Activated T-cell treated with anti-CD3 and anti-CD28 coated beads, Interleukin-2, amount 50 U/mL, for 48 hours (primary cell): ENCODE measurements at places on chromosomes 7 and 10.

- DNase-seq, result no peak
Measured at GRCh38 chr10:104923501-104923900, 282.4 kb downstream of the SORCS3 start.

- peak; percentile 17 for DNase-seq
Measured at GRCh38 chr10:94183666-94184264, 179.0 kb downstream of the NOC3L start.

- no peak for DNase-seq
Measured at GRCh38 chr10:1509011-1509530, 228.3 kb downstream of the ADARB2 start.

DNA sequence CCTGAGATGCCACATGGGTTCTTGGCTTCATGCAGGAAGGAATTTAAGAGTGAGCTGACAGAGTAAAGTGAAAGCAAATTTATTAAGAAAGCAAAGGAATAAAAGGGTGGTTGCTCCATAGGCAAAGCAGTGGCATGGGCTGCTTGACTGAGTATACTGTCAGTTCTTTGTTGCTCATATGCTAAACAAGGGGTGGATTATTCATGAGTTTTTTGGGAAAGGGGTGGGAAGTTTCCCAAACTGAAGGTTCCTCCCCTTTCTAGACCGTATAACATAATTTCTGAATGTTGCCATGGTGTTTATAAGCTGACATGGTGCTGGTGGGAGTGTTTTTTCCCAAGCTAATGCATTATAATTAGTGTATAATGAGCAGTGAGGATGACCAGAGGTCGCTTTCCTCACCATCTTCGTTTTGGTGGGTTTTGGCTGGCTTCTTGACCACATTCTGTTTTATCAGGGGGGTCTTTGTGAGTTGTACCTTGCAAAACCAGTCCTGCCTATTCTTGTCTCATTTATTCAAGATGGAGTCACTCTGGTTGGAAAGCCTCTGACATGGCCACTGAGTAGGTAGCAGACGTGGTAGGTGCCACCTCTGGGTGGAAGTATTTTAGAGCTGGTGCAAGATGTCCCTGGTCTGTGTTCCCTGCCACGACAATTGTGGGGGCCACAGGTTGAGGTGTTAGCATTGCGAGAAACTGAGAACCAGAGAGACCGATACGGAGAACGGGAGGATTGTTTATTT lies 107.5 kb upstream of the SDK1 start:
- DNase-seq, result no peak

- DNase-seq, result no peak
Measured at GRCh38 chr10:83612746-83613145, 526.6 kb upstream of the GHITM start.

GRCh38 chr7:83410989-83411591 lies 237.8 kb downstream of the SEMA3E start:
- DNase-seq, result no peak

DNA sequence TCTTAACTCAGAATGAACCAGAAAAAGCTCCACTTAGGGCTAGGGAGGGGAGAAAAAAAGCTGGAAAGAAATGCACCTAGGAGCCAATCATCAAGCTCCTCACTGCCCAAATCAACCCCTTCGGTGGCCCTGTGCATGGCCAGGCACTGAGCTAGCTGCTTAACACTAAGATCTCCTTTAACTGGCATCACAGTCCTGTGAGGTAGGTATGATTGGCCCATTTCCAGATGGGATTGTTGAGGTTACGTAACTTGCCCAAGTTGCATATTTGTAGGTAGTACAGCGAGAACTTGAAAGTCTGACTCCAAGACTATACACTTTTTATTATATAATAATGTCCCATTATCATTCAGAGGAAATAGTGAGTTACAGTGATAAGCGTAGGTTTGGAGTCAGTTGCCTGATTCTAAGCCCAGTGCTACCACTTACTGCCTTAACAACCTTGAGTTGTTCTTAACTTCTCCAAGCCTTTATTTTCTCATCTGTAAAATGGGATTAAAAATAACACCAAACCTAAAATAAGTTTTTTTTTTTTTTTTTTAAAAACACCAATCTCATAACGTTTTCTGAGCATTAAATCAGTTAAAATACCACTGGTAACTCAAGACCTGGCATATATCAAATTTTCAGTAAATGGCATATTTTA lies 37.2 kb upstream of the ACSL5 start:
- no peak for DNase-seq

DNA sequence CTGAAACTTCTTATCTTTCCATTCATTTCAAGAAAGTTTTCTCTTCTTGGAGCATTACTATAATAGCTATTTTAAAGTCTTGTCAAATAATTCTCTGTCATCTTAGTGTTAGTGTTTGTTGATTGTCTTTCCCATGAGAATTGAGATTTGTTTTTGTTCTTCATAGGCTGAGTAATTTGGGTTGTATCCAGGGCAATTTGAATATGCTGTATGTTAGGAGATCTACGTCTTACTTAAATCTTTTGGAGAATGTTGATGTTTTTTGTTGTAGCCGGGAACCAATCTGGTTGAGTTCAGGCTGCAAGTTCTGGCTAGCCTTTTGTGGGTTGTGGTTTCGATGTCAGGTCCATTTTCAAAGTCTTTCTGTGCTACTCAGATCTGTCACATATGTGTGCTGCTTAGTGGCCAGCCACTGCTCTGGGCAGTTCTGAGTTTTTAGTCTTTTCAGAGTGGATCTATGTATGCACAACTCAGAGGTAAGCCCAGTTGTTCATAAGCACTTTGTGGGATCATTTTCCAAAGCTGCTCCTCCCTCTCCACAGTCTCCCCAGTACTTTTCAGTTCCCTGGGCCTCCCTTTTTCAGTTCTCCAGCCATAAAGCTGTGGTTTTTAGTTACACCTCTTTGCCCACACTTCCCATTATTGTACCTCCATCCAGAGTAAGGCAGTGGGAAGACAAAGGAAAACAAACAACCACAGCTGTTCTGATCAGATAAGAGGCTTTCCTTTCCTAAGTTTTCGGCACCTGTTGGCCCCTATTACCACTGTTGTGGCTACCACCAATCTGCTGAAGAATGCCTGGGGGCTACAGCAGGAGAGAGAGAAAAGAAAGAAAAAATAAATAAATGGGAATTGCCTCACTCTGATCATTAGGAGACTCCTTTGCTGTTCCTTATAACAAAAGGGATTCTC lies 4.7 kb upstream of the CCNJ start:
- DNase-seq, result no peak

GRCh38 chr7:45662540-45663166 lies 88.5 kb downstream of the ADCY1 start:
- DNase-seq, result no peak

- DNase-seq, result no peak
Measured at GRCh38 chr10:9275861-9276260, 1221.4 kb downstream of the GATA3 start.

GRCh38 chr10:124701881-124702656 lies 42.1 kb downstream of the FAM53B start:
- peak; percentile 70 for DNase-seq

DNA sequence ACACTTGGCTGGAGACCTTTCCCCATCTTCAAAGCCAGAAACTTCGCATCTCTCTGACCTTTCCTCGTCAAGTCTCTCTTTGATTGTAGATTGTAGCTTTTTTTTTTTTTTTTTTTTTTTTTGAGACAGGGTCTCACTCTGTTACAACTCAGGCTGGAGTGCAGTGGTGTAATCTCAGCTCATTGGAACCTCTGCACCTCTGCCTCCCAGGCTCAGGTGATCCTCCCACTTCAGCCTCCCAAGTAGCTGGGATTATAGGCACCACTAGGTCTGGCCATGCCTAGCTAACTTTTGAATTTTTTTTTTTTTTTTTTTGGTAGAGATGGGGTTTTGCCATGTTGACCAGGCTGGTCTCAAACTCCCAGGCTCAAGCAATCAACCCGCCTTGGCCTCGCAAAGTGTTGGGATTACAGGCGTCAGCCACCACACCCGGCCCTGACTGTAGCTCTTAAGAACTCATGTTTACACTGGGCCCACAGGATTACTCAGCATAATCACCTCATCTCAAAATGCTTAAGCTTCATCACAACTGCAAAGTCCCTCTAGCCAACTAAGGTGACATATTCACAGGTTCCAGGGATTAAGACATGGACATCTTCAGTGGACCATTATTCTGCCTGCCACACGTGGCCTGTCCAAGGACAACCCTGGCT lies 11.7 kb downstream of the POLL start:
- no peak for DNase-seq

- DNase-seq, result no peak
Measured at GRCh38 chr7:27576360-27576944, 86.2 kb downstream of the HIBADH start.

DNA sequence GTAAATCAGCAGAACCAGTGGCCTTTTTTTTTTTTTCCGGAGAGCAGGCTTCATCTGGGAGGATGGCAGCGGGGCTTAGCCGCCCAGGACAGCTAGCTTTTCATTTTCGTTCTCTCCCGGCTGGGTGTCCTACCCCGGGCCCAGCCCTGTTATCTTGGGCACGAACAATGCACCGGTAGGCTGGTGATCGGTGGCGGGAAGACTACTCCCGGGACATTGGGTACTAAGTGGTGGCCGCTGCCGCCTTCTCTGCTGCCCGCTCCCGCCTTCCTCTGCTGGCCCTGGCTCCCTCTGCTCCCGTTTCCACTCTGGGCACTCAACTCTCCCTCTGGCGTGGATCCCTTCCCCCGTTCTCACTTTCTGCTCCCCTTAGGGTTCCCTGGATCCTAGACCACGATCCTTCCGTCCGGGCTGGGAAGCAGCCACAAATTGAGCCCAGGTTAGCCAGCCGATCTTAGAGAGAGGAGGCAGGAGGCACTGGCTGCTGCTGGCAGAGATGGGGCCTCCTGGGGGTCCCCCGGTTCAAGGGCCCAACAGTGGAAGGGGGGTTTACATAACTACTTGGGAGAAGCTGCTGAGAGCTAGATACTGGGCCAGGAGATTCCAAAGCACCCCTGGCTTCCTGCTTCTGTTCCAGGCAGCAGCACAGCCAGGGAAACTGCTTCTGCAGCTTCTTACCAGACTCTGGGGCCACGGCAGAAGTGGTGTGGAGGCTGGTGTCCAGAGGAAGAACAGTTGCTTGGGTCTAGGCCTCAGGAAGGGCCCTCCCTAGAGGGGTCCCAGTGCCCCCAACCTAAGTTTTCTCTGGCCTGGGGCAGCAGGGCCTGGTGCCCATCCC lies 1.8 kb downstream of the TLX1 start:
- peak; percentile 30 for DNase-seq

GRCh38 chr10:25068152-25069058 lies 52.0 kb downstream of the THNSL1 start:
- no peak for DNase-seq

DNA sequence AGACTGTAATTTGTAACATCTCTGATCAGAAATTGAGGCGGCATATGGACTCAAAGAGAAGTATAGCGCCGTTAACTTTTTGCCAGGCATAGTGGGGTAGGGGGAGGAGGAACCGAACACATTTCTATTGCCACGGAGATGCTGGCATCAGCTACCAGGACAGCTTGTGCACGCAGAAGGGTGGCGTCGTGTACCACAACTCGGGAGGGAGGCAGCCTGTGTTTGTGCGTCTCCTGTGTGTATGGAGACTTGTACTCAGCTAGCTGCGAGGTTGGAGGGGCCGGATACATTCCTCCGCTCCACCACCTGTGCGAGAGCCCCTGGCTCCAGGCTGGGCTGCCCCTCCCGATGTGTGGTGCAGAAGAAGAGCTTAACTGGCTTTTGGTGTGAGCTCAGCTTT lies 634.8 kb downstream of the TYW1 start:
- no peak for DNase-seq

DNA sequence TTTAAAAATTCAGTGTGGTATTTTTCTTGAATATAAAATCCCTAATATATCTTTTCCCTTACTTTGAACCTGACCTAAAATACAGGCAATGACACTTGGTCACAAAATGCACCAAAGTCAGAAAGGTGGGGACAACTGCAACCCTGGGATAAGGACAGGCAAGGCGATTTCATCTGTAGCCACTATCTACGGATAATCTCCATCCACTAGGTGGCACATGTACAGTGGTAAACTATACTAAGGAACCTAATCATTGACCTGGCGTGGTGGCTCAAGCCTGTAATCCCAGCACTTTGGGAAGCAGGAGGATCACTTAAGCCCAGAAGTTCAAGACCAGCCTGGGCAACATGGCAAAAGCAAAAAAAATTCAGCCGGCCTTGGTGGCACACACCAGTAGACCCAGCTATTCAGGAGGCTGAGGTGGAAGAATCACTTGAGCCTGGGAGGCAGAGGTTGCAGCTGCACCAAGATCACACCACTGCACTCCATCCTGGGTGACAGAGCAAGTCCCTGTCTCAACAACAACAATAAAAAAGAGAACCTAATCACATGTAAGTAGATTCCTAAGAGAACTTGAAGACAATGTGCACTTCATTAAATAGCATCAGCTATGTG lies 98.9 kb downstream of the KMT2C start:
- peak; percentile 21 for DNase-seq

- no peak for DNase-seq
Measured at GRCh38 chr7:146641491-146641890, 524.9 kb downstream of the CNTNAP2 start.

DNA sequence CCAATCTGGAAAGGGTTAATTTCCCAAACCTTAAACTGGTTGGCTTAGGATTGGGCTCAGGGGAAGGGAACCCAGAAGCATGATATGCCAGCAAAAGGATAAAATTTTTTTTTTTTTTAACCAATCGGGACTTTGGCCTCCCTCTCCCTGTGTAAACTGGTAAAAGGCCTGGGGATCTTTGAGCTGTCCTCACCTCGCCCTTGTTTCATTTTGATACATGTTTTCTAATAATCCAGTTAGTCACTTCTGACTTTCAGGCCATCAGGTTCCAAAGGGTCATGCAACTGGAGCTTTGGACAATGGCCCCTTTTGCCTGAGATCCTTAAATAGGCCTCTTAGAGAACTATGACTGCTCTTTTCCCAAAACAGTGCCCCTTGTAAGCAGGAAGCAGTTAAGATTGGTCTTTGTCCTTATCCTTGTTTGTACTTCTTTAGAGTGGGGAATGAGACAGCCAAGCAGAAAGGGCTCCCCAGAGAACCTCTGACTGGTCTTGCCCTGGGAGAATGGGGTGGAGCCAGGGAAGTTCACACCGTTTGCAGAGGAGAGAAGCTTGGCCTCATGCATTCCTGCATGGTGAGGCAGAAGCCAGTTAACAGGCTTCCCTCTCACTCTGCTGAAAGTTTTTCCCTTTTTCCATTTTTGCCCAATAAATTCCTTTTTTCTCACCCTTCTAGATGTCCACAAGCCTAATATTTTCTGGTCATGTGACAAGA lies 424.2 kb upstream of the CNTNAP2 start:
- no peak for DNase-seq

DNA sequence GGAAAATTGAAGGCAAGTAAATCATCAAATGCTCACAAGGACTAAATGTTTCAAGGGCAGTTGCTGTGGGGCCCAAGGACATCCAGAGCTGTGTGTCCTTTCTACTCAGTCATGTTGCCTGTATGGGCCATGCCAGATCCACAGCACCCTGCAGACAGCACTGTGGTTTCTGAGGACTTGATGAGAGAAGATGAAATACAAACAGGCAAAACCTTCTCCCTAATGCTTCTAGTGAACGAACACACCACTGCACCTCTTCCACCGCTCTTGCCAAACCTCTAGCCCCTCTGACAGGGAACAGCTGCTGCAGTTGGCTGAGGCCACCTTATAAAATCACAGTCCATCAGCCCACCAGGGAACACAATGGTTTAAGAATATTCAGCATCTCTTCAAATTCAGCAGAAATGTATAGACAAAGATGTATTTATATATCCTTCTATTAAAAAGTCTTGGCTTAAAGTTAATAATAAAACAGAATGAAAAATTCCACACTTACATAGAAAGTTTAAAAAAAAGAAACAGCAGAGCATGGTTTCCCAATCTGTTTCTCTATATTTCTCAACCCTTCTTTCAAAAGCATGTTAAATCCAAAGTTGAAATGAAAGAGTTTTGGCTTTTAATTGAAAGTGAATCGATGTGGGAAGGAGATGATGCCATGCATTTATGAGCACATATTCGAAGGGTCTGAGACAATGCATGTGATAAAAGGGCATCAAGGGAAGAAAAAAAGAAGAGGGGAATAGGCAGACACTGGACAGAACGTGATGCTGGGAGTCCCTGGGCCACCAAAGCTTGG lies 14.0 kb downstream of the CYP3A7 start:
- no peak for DNase-seq
